ENCODE measurements at places on chromosomes 2 and 18.

DNA sequence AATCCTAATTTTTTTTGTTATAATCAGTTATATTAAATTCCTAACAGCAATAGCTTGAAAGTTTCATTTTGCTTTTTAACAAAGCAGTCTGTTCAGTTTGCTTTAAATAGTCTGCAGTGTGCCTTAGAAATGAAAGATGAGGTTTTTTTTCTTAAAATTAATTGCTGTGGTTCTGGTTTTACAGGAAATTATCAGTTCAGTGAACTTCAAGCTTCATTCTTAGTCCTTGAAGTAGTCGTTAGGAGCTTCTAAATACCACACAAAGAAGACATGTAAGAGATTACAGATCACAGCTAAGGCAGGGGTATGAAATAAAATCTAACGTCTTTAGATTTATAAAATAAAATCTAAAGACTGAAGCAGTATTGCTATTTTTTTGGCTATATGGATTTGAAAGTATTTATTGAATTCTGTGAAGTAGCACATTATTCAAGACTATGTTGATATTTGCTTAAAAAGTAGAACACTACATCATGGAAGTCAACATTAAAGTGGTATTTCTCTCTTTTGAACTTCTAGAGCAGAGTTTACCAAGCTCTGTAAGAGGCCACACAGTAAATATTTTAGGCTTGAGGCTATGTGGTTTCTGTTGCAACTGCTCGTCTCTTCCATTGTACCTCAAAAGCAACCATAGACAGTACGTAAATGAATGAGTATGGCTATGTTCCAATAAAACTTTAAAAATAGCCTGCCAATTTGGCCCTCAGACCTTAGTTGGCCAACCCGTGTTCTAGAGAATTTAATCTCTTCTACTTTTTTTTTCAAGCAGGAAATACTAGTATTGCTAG lies 81.5 kb upstream of the STON1 start:
- peak; percentile 31 for DNase-seq

DNA sequence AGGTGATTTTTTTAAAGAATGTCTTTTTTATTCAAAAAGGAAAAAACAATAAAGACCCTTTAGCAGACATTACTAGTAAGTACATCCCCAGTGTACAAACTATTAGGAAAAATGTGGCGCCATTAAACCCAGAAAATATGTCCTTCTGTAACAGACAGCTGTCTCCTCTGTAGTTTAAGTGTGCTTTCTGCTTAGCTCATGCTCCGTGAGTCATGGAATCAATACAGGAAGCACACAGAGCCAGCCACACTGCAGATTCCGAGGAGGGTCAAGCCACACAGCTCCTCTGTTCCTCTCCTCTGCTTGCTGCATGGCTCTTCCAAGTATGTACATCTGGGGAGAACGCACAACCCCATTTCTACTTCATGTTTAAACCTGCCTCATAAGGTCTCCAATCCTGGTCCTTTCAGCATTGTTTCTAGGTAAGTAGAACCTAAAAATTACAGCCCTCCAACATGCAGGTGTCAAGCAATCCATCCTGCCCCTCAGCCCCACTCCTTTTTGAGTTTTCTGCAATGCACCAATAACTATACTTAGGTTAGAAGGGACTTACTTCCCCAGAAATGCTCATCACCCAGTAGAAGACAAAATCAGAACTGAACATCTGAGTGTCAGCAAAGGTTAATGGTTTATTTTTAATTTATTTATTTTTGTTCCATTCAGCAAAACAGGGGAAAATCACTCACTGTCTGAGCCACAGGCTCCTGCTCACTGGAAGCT lies 37.5 kb downstream of the ACVR1 start:
- peak; percentile 86 for DNase-seq

DNA sequence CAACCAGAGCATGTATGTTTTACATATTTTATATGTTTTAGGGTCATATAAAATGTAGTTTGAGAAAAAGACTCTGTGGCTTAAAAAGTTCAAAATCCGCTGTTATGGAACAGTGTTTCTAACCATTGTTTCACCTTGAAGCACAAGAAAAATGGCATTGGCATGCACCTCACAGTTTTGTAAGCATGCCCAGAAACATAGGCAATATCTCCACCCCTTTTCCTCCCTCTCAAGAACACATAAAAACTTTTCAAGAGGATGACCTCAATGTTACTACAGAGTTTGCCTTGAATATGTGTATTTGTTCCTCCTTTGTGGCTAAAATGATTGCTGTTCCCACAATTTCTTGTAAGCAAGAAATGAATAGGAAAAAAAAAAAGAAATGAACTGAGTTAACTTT lies 29.3 kb upstream of the SLC40A1 start:
- DNase-seq = no peak

- no peak for DNase-seq
Observed at GRCh38 chr18:58091099-58091611, 47.1 kb downstream of the NEDD4L start.

DNA sequence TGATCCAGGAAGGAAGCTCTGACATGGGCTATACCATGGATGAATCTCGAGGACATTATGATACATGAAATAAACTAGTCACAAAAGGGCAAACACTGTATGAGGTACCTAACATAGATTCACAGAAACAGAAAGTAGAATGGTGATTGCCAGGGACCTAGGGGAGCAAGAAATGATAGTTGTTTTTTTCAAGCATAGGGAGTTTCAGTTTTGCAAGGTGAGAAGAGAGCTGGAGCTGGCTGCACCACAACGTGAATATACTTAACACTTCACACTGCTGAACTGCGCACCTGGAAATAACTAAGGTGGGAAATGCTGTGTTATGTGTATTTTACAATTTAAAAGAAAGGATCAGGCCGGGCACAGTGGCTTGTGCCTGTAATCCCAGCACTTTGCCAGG lies 13.2 kb upstream of the AGAP1 start:
- no peak for DNase-seq

- no peak for DNase-seq
Observed at GRCh38 chr2:88818381-88818780, 126.9 kb downstream of the RPIA start.

GRCh38 chr18:42005782-42006181 lies 50.7 kb downstream of the PIK3C3 start:
- DNase-seq = no peak

DNA sequence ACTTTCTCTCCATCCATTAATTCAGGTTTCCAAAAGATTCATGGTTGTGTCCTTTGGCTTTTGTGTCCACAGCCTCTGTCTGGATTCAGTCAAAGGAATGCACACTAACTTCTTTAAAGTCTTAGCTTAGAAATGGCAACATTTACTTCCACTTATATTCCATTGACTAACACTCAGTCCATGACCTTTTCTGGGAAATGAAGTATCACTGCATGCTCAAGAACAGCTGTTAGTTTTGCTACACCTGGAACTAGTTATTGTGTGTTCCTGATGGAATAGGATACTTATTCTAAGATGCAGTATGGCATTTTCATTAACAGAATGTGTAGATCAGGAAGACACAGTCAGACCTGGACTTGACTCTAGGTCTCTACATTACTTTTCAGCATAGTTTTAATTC lies 88.8 kb downstream of the KYNU start:
- DNase-seq = no peak

DNA sequence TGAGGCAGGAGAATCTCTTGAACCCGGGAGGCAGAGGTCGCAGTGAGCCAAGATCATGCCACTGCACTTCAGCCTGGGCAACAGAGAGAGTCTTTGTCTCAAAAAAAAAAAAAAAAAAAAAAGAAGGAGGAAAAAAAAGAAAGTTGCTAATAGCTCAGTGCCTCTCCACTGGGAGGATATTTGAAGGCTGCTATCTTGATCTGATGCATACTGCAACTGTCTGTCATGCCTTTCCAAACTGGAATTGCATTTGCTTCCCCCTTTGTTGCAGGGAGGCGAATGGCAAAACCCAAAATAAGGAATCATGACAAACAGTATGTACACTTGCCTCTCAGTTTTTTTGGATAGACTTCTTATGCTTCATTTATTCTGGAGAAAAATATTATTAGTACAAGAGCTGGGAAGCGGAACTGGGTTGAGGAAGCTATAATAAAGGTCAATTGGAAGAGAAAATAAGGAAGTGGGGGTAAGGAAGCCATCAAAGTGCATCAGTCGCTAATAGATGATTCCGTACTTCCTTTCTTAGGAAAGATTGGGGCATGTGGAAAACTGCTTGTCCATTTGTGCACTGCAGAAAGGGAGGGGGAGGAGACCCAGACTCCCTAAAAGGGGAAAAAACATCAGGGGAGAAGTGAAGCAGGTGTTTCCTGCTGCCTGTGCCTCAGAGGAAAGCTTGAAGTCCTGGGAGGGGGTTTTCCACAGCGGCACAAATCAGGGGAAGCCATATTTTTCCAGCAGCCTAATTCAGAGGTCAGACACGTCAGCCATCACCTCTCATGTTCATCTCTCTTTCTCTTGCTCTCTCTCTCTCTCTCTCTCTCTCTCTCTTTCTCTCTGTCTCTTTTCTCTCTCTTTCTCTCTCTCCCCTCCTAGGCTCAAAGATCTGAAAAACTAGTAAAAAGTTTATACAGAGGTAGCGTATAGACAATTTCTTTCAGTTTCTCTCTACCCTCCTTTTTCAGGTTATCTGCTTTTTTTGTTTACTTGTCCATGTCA lies 301.4 kb upstream of the TNP1 start:
- DNase-seq = peak; percentile 83

DNA sequence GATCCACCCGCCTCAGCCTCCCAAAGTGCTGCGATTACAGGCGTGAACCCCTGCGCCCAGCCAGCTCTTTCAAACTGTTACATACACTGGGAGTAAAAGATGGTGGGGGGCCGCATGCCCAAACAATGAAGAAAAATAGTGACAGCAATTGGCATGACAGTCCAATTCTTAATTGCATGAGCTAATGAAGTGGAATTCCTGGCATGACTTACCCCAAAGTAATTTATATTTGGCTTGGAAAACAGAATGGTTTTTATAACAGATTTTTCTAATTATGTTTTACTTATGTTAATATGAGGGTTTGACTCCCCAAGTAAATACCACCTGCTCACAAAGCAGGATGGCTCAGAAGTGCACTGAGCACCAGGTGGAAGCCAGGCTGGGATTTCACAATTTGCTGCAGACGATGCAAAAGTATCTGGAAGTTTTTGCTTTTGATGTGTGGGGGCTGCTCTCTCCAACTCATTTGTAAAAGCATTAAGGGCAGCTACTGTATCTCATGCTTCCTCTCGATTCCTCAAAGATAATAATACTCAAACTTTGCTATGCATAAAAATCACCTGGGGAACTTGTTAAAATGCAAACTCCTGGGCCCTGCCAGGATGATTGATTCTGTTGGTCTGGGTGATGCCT lies 24.0 kb upstream of the ATG16L1 start:
- DNase-seq = no peak

GRCh38 chr2:36307441-36307840 lies 48.1 kb upstream of the CRIM1 start:
- no peak for DNase-seq

GRCh38 chr2:181790716-181791649 lies 100.5 kb upstream of the ITPRID2 start:
- no peak for DNase-seq

DNA sequence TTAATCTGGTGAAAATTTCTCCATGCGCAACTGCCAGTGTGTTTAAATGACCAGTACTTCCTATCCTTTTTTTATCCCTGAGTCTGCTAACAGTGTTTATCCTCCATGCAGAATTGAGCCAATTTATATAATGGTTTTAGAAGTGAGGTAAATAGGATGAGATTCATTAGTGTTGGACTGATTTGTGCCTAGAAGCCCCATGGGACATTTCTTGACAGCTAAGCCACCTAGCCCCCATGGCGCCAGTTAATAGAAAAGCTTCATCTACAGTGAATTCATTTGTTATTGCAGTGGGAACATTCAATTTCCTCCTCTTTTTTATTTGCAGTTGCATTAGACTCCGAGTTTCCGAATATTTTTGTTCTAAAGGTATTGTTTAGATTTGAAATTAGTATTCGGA lies 175.6 kb downstream of the ARL6IP6 start:
- DNase-seq = no peak

DNA sequence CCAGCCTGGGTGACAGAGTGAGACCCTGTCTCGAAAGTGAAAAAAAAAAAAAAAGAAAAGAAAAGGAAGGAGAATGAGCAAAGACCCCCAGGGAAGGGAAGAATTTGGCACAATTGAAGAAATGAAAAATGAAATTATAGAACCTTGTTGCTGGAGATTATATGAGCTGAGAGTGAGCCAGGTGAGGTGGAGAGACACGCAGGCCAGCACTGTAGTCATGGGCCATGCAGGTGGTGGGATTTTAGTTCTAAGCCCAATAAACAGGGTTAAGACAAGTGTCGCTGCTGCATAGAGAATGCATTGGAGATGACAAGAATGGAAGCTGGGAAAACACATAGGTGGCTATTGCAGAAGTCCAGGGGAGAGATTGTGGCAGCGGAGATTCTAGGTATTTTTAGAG lies 32.3 kb downstream of the FBLN7 start:
- DNase-seq = no peak

GRCh38 chr2:132268977-132269523 lies 107.3 kb upstream of the ANKRD30BL start:
- DNase-seq = no peak

GRCh38 chr2:59658906-59659635 lies 894.4 kb downstream of the BCL11A start:
- DNase-seq = no peak

GRCh38 chr2:226772389-226773179 lies 27.0 kb downstream of the IRS1 start:
- peak; percentile 82 for DNase-seq

DNA sequence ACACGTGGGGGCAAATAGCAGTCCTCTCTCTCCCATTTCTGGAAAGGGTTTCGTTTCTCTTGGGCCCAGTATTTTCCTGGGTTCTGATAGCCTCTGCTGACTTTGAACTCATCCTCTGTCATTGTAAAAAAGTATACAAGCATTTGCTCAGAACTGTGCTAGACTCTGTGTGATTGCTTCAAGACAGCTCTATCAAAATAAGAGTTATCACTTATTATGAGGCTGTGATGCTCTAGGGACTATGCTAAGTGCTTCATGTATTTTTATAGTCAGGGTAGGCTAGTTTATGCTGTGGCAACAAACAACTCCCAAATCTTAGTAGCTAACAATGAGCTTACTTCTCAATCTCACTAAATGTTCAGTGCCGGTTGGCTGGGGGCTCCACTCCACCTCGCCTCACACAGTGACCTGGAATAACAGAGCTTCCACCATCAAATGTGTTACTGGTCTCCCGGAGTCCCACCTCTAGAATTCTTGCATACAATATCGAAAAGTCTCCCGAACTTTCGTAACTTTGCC lies 110.8 kb upstream of the CDC42EP3 start:
- DNase-seq = no peak

DNA sequence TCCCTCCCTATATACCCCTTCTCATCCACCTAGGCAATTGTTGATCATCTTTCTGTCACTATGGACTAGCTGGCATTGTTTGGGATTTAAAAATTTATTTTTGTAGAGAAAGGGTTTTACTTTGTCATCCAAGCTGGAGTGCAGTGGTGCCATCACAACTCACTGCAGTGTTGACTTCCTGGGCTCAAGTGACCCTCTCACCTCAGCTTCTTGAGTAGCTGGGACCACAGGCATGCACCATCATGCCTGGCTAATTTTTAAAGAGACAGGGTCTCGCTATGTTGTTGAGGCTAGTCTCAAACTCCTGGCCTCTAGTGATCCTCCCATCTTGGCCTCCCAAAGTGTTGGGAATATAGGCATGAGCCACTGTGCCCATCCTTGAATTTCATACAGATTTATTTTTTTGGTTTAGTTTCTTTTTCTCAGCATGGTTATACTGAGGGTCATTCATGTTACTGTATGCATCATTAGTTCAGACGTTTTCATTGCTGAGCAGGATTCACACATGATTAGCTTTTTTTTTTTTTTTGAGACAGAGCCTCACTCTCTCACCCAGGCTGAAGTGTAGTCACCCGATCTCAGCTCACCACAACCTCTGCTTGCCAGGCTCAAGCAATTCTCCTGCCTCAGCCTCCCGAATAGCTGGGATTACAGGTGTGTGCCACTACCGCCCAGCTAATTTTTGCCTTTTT lies 8.6 kb upstream of the PCARE start:
- no peak for DNase-seq

- peak; percentile 29 for DNase-seq
Observed at GRCh38 chr2:47072018-47072691, 83.0 kb downstream of the STPG4 start.
